Umbilical cord (tissue), 2 donors: ENCODE measurements at places on chromosomes 2 and 18.

GRCh38 chr2:121565389-121566250 lies 34.9 kb downstream of the RNU4ATAC start:
- DNase-seq: peak; percentile 26

GRCh38 chr2:202072737-202073401 lies at the start of gene KIAA2012:
KIAA2012 (plus strand) TSS chr2:202073255; CDS start chr2:202073628, 373 bp downstream.
- DNase-seq: peak; percentile 24

- peak; percentile 13 for DNase-seq
Observed at GRCh38 chr2:64525317-64525613, 1.1 kb downstream of the AFTPH start.

DNA sequence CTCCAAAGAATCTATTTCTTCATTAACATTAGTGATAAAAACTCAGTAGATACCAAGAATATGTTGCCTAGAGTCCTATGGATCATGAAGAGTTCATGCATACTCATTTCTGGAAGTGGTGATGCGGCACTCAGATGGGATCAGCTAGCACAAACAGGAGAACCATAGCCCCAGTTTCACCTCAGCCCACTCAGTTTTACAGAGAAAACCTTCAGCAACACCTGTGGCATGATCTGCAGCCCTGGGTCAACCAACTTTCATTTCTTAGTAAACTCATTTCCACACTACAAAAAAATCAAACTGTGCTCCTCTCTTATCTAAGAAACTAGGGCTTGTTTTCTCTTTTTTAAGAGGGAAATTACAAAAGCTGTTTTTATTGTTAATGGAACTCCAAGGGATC lies 569.4 kb downstream of the CCDC85A start:
- no peak for DNase-seq

DNA sequence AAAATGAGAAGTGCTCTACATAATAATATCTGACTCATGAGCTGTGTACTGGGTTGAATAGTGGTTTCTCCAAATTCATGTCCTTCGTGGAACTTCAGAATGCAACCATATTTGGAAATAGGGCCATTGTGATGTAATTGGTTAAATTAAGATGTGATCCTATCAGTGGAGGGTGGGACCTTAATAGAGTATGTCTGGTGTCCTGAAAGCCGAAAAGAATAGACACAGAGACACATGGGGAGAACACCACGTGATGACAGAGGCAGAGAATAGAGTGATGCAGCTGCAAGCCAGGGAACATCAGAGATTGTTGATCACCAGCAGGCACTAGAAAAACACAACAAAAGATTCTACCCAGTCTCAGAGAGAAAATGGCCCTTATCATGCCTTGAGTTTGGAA lies 310.1 kb downstream of the EXOC6B start:
- DNase-seq: no peak

GRCh38 chr2:224362094-224362493 lies 39.8 kb downstream of the FAM124B start:
- DNase-seq: no peak

DNA sequence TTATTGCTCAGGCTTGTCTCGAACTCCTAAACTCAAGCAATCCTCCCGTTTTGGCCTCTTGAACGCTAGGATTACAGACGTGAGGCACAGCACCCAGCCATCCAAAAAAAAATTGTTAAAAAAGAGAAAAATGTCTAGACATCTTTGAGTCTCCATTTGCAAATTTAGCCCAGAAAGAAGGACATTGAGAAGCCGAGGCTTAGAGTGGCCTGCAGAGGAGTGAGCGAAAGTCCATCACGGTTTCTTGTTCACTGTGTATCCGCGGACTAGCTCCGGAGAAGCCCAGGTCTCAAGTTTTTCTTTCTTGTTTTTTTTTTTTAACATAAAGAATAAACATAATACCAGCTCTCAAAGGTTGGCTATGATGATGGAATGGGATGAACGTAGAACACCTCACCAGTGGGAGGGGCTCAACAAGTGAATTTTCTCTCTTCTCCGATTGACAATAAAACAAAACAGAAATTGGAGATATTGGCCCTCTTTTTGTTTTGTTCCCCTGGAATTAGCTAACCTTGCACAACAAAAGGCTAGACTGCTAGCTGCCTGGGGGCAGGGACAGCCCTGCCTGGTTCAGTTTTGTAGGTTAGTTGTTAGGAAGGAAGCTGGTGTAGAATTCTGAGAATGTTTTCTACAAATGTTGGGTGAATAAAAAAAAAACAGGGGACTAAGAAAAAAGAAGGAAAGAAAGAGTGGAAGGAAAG lies 163.4 kb downstream of the MYCN start:
- DNase-seq: no peak

GRCh38 chr2:38508311-38509039 lies 94.3 kb downstream of the HNRNPLL start:
- DNase-seq: peak; percentile 86

GRCh38 chr2:170446078-170446477 lies 268.1 kb downstream of the MYO3B start:
- no peak for DNase-seq

DNA sequence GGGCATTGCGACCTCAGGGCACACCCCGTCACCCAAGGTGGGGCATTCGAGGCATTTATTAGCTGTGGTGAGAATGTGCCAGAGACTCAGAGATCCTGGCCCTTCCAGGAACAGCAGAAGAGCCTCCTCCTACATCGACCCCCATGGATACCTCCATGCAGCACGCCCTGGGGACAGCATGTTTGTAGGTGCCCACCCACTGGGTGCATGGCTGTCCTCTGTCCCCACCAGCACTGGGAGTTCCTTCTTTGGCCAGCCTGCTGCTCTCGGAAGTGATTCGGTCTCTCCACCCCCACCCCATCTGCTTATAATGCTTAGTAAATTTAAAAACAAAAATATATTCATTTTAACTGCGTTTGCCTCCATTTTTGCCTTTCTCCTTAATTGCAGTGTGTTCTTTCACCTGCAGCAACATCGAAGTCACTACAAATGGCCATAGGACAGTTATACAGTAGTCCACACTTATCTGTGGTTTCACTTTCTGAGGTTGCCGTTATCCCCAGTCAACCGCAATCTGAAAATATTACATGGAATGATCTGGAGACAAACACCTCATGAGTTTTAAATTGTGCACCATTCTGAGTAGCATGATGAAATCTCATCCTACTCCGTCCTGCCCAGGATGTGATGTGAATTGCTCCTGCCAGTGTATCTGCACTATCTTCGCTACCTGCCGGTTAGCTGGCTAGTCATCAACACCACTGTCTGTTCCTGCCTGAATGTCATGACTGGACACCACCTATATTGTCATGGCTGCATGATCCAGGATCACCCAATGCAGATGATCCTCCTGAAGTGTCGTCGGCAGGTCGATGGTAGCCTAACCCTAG lies 29.6 kb upstream of the ZCCHC2 start:
- no peak for DNase-seq

GRCh38 chr2:237261327-237261726 lies 152.6 kb downstream of the COL6A3 start:
- DNase-seq: no peak

GRCh38 chr2:215693193-215693998 lies 257.5 kb upstream of the FN1 start:
- peak; percentile 86 for DNase-seq

GRCh38 chr2:141968433-141968832 lies 162.4 kb downstream of the LRP1B start:
- peak; percentile 5 for DNase-seq

DNA sequence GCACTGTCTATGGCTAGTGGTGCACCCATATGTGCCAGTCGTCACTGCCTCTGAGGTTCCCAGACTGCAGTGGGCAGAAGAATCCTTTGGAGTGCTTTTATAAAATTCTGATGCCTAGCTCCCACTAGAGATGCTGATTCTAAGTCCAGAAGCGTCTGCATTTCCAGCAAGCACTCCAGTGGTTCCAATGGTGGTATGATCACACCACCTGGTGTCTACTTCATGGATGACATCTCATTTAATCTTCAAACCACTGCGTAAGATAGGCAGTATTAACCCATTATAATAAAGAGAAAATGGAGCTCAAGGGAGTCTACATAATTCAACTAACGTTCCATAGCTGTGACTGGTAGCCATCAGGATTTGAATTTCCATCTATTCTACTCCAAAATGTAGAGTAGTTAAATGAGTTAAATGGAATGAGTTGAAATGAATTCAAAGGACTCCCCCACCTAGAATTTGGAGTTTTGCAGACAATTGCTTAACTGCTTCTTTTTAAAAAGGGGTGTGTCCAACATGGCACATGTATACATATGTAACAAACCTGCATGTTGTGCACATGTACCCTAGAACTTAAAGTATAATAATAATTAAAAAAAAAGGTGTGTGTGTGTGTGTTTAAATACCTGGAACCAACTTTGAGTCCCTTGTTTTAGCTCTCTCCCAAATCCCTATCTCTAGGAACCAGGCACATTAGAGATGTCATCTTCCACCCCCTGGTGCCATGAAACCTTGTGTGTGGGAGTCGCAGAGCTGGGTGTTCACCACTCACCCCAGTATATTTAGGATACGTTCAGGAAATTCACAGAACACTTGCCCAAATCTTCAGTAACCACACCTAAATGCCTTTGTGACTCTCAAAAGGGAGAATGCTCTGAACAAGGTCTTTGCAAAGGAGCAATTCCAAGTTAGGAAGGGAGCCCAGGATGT lies 14.1 kb downstream of the LAMA3 start:
- DNase-seq: peak; percentile 39

DNA sequence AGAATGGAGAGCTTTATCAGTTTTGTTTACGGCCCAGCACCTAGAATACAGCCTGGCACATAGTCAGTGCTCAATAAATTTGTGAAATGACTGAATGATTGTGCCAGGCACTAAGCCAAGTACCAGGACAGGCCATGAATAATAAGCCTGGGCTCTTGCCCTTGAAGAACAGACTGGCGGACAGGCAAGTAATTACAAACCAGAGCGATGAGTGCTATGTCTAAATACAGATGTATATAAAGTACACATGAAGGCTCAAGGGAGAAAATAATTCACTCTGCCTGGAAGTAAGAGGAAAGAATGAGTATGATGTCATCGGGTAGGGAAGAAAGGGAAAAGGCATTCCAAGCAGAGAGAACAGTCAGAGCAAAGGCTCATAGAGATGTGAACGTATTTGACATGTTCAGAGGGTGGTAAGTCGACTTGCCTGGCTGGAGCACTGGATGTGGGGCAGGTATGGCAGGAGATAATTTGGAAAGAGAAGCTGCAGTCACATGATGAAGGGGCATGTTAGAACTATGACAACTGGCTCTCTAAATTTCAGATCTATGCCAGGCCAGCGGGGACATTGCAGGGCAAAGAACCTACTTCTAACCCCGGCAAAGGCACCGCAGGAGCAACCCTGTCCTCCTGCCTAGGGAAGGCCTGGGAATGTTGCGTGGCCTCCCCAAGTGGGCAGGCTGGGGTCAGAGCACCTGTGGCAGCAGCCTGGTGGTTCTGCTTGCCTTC lies 119.1 kb upstream of the STPG4 start:
- peak; percentile 78 for DNase-seq

DNA sequence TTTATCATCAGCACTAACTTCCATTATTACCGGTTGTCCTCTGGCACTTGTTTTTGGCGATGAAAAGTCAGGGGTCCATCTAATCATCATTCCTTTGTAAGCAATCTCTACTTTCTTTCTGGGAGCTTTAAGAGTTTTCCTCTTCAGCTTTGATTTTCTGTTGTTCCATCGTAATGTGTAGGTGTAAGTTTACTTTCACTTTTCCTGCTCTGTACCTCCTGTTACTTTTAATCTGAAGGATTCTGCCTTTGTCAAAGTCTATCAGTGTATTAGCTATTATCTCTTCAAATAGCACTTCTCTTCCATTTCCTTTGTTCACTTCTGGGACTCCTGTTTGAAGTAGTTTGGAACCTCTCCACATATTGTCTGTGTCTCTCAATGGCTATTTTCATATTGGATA lies 25.5 kb upstream of the GPR155 start:
- no peak for DNase-seq

DNA sequence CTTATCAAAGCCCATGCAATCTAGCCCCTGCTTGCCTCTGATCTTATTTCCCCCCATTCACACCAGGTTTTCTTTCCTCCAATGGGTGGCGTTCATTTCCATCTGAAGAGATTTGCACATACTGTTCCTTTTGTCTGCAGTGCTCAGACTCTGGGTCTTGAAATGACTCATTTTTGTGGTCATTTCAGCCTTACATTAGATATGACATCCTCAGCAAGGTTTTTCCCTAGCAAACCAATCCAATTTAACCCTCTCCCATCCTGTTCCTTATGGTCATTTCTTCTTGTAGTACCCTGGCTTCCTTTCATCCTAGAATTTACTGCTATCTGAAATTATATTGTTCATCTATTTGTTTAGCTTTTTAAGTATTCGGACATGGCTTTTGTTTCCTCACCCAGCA lies 42.5 kb upstream of the SCN1A start:
- no peak for DNase-seq

GRCh38 chr2:26634636-26635230 lies 6.4 kb downstream of the CIB4 start:
- DNase-seq: no peak

DNA sequence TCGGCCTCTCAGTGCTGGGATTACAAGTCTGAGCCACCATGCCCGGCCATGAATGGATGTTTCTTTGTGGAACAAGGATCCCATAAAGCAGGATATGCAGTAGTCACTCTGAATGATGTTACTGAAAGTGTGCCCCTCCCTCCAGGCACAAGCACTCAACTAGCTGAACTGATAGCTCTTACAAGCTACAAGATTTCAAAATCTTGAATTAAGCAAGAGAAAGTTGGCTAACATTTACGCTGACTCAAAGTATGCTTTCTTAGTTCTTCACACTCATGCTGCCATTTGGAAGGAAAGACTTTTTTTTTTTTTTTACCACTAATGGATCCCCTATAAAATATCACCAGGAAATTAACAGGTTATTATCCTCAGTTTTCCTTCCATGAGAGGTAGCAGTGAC lies 549.0 kb upstream of the PKDCC start:
- no peak for DNase-seq

DNA sequence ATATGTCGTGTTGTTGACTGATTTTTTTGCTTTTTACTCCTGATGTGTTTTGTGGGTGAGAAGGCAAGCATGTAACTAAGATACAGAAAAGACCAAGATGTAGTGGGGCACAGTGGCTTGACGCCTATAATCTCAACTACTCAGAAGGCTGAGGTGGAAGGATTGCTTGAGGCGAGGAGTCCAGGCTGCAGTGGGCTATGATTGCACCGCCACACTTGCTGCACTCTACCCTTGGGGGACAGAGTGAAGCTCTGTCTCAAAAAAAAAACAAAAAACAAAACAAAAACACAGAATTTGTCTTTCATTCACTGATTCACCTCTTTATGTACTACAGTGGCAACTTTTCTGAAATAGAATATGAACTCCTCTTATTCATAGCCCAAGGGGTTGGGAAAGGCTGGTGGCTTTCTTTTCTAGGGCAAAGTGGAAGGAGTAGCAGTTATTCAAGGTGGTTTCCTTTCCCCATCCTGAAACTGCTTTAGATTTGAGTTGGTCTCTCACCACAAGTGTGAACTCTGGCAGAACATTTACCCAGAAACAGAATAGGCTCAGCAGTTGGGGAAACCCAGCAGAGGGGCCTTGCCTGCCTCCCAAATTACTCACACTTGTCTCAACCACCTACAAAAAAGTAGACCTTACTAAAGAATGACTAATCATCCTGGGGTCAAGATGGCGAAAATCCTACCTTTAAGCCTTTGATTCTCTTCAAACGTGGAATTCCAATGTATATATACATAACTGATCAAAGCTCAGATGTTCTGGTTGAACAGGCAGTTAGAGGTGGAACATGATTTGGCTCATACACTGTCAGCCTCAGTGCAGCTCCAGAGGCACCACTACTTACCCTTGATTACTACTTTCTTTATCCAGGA lies 6.5 kb downstream of the TANK start:
- DNase-seq: no peak
